A549 treated with Mapracorat at 1 μM for 4 hours (cell line): ENCODE measurements at places on chromosomes 12 and 14. TPM values are rescaled to one million over a fixed set of nuclear protein-coding genes. Genes with fewer than 3 reads are reported as not detected.

FOXA1 gene
- 5.7 to 9.3 TPM (median 7.6 TPM) in 5 replicates for total RNA-seq

ACRBP gene
- total RNA-seq: 0.08 to 0.40 TPM (median 0.15 TPM) in 3 of 5 replicates, not detected in the others

KCNJ8 gene
- total RNA-seq: 0.14 to 0.57 TPM (median 0.44 TPM) in 5 replicates

SLC38A4 gene
- 0.04 to 0.17 TPM (median 0.08 TPM) in 5 replicates for total RNA-seq

COA8 gene
- total RNA-seq: 47.7 to 57.7 TPM (median 56.0 TPM) in 5 replicates

KCNH5 gene
- 0.02 TPM in 1 of 5 replicates, not detected in the others for total RNA-seq

GMPR2 gene
- total RNA-seq: 54.1 to 66.3 TPM (median 57.2 TPM) in 5 replicates

TCL1A gene
- not detected in 5 replicates for total RNA-seq

SSPN gene
- 0.43 to 0.73 TPM (median 0.48 TPM) in 5 replicates for total RNA-seq

SYCP3 gene
- not detected in 5 replicates for total RNA-seq

TMEM117 gene
- 1.2 to 2.9 TPM (median 1.8 TPM) in 5 replicates for total RNA-seq
